ENCODE measurements at places on chromosomes 2 and 18. TPM values are rescaled to one million over a fixed set of nuclear protein-coding genes. Genes with fewer than 3 reads are reported as not detected.

- DNase-seq, result no peak
These were observed 2.3 kb downstream of the SF3B6 start for GRCh38 chr2:24073816-24074215.

DNA sequence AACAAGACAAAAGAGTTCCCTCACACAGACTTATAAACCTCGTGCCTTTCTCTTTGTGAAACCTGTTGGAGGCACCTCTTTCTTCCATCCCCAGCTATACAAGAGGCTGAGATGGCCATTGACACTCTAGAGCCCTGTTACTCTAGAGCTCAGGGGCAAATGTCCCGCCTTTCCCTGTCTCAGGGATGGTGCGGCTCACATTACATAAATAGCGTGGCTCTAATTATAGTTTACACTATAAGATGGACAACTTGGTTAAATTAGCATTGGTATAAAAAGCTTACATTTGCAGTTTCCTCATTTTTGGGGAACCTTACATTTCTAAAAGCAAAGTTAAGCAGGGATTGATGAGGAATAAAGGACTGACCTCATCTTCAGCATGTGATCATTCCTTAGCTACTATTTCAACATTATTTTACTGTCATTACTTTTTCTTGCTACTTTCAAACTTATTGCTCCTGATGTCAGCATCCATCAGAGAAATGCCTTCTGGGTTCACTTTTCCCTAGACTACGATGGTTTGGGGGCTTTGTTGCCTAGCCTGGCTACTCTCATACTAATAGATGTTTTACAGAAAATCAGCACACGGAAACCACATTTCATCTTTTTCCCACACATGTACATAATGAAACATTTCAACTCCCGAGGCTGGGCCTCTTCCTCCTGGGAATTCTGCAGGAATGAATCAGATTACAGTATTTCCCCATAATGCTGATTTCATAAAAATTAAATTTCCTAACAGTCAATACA lies 40.4 kb downstream of the FTCDNL1 start:
- no peak for DNase-seq

GRCh38 chr2:223114170-223114569 lies 62.2 kb downstream of the KCNE4 start:
- no peak for DNase-seq

DNA sequence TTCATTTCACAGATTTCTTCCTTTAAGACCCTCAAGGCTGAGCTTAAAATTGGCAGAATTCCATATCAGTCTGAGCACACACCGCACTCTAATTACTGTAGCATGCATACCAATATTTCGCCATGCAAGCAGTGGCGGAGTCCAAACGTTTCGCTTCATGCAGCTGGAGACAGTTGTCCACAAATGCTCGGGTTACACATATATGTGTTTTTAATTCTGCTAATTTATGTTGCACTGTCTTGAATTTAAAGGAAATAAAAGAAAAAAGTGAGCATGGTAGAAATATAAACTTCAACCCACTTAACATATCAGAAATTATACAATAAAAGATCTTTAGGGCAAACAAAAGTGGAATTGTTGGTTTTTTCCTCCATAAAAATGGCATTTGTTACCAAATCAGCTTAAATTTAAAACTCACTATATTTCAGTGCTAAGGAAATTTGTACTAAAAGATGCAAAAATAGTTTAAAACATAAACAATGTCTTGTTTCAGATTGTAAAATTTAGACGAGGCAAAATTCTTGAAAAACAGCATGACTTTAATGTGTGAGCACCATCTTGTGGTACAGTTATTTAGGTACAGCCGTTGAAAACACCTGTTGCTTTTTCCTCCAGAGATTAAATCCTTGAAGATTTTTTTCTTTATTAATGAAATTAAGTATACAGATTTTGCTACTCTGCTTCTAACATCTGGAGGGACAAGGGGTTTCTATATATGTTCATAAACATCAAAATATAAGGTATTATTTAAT lies 24.1 kb upstream of the KANSL1L start:
- DNase-seq, result no peak

CNDP1 gene
- 1.8 TPM for polyA plus RNA-seq

GRCh38 chr2:9565436-9566153 lies 10.0 kb upstream of the ADAM17 start:
- DNase-seq, result no peak

NT5C1B gene
- polyA plus RNA-seq, result 1.1 TPM

R3HDM1 gene
- 37.4 TPM for polyA plus RNA-seq

KLHL41 gene
- polyA plus RNA-seq, result 2.7 TPM

HOXD8 gene
- polyA plus RNA-seq, result 169 TPM

DNA sequence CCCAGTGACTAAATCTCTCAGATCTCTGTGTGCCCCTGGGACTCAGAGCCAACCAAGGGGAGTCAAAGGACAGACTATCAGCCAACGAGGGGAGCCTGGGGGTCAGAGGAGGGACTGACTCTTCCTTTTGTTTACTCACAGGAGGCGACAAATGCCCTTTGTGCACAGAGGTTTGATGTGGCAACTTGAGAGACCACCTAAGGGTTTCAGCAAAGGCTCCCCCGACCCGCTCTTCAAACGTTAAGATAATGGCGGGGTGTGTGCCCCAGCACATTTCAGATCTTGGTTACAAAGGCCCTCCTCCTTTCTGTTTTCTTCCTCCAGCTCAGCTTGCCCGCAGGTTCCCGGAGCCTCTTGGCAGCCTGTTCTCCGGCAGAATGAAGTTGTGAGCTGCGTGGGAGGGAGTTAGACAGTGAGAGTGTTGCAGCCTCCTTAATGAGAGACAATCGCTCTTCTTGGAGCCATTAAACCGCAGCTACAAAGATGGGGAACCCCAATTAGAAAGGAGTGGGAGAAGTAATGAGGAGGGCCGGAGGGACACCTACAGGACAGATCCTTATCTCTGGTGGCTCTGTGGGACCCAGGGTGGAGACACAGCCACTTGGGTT lies 76.2 kb downstream of the KIAA2012 start:
- DNase-seq, result no peak

EFR3B gene
- polyA plus RNA-seq, result 8.8 TPM

DNA sequence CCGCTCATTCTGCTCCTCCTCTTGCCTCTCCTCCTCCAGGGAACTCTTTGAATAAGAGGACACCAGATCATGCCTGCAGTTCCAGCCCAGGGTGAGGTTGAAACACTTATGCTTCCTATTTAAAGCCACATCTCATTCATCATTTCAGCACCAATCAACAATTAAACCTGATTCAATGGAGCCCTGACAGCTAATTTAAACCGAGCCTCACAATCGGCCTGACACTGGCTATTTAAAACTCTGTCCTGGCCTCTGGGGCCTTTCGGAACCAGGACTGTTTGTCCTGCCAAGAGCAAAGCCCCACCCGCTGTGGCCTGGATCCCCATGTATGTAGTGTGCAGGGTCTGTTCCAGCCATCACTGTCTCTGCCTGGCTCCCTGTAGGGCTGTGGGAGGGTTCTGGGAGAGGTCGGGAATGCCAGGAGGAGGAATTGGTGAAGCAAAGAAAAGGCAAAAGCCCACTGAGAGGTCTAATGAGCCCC lies 97.4 kb downstream of the MCFD2 start:
- no peak for DNase-seq

GRCh38 chr18:67074309-67074708 lies 442.2 kb downstream of the DSEL start:
- no peak for DNase-seq

RUFY4 gene
- polyA plus RNA-seq, result not detected

HOXD9 gene
- 95.3 TPM for polyA plus RNA-seq

DNA sequence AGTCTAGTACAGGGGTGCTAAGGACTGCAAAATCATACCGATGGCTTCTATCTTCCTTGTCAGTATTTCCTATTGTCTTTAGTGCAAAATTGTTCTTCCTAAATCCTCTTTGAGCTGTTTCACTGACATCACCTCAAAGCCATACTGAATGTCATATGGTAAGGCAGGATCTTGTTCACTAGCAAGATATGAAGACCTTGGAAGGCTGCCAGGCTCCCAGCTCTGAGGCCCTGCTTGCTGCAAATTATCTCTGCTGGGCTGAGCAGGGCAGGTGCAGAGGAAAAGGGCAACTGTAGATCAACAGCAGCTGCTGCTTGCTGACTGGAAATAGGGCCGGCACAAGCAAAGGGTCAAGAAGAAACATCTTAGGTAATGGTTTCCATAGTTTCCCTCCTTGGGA lies 58.2 kb downstream of the PMAIP1 start:
- no peak for DNase-seq

Data from left renal cortex interstitium (tissue), 4 donors.